ENCODE measurements at places on chromosomes 3 and 15.

DNA sequence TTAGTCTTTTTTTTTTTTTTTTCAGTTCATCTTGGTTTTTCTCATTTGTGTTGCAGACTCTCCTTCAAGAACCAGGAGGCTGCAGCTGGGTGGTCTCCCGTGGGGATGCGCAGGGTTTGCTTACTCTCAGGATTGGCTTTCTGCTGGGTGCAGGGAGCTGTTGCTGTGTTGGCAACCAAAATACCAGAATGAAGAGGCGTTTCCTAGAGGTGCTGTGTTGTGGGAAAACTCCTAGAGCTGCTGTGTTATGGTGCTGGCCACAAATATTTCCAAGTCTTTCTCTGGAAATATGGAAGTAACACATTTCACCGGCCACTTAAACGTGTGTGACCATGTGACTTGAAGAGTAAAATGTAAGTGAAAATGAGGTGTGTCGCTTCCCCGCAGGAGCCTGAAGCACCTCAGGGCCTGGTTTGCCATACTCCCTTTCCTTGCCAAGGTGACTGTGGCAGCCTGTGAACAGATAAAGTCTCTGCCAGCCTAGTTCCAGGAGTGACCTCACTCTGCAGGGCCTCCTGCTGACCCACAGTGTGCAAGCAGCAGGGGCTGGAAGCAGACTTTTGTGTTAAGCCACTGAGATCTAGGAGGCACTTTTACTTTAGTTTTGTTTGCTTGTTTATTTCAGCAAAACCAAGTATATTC lies 258.9 kb downstream of the ADAMTS17 start:
- DNase-seq, result no peak

DNA sequence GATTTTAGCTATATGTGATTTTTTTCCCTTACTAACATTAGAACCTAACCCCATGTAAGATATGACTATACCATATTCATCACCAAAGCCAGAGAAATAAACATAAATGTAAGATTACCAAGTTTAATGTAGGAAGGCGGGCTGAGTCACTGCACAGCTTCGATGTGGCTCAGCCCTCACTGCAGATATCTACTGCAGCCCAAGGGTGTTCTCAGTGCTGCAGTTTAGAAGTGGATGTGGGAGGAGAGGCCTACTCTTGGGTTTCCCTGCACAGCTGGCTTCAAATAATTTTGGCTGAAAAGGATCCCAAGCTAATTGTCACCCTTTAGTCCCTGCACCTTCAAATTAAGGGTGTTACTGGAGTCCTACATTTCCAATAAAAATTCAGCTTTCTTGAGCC lies 9.3 kb downstream of the ARPP19 start:
- DNase-seq, result no peak

- DNase-seq, result peak; percentile 43
These were observed 34.1 kb upstream of the RASGRP1 start for GRCh38 chr15:38598749-38599148.

DNA sequence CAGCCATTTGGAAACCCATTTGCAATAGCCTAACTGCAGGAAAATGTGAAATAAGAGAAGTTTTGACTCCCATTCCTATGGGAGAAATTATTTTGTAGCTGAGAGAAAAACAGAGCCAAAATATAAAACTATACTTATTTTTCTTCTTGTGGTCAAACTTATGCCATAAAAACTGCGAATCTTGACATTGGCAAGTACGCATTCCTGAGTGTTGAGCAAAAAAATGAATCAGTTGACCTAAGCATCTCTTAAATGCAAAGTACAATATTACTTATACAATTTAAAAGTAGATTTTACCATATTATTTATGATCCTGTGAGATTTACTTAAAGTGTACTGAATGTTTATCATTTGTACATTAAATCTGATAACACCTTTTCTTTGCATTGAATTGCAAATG lies 50.1 kb upstream of the CMC1 start:
- no peak for DNase-seq

GRCh38 chr3:9703736-9704346 lies at the start of gene CPNE9:
Gene CPNE9, plus strand, starts transcription at chr3:9703833. Its CDS starts 164 bp downstream, at chr3:9703997.
- DNase-seq, result no peak

DNA sequence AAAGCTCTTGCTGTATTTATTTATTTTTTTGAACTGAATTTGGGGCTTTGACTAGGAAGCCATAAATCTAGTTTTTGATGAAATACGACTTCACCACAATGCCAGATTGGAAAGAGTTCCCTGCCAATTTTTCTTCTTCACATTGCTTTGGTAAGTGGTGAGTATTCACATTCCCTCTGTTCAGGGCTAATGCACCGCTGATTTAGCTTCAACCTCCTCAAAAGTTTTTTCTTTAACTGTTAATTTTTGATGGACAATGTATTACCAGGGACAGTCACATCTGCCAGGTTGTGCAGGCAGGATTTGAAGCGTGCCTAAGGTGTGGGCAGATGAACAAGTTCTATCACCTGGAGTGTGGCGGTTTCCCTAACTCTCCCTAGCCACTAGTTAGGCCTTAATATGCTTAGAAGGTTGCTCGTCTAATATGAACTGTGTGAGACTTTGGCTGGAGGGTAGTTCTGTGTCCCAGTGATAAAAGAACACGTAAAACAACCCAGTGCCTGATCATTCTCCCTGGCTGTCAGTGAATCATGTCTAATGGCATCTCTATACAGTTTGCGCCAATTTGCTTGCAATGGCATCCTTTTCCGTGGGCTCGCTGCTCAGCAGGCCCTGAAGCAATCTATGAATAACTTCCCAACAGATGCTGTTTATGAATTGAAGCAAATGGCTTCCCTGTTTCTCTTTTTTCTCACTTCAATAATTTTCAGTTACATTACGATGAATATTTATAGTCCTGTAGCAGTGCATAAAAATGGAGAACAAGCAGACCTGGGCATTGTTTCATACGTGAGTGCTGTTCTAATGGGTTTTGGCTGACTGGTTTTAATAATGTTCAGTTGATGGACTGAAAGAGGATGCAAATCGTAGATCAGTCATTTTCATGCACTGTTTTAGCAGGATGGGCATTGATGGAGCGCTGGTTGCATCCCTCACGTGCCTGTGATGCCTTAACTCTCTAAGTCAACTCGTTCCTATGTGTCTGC lies 243.2 kb upstream of the SUCLG2 start:
- DNase-seq, result peak; percentile 75

DNA sequence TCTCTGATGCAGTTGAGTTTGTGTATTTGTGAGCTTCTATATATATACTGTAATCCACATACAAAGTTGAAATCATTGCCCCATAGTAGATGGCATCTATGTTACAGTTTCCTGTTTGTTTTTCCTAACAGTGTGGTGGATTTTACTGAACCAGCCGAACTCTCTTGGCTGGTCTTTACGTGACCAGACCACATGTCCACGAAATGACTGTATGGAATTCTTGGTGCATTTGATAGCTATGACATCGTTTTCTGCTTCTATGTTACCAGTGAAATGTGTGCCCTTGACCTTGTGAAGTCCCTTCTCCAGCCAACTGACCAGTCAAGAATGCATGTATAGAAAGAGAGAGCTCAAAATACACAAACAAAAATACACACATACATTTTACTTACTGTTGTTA lies 1.8 kb downstream of the KCNMB2 start:
- DNase-seq, result no peak

GRCh38 chr3:149120051-149120972 lies 9.1 kb upstream of the HPS3 start:
- peak; percentile 32 for DNase-seq

DNA sequence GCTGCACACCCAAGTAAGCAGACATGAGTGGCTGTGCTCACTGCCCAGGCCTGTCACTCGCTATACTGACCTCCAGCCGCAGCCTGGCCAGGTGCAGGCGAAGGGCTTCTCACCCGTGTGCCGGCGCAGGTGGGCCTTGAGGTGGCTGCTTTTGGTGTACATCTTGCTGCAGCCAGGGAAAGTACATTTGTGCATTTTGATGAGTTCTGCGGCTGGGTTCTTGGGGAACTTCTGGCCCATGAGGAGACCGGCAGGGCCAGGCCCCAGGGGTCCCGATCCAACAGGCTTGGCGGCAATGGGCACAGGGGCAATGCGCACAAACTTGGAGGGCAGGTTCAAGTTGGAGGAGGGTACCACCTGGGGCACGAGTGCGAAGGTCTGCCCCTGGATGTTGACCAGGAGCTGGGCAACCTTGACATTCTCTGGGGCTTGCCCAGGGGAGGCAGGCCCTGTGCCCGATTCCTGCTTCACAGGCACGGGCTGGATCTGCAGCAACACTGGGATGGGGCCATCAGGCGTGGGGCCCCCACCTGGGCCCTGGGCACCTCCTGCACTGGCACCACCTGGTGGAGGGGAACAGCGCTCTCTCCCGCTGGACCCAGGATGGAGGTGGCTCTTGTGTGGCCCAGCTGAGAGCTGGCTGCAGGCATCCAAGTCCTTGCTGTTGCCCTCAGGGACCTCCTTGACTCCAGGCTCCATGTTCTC lies 5.3 kb downstream of the KLF15 start:
- DNase-seq, result no peak

GRCh38 chr3:193812791-193813500 lies 219.9 kb downstream of the OPA1 start:
- DNase-seq, result no peak

- DNase-seq, result no peak
These were observed 107.6 kb downstream of the IMPG2 start for GRCh38 chr3:101212730-101213129.

- DNase-seq, result no peak
These were observed 16.4 kb downstream of the FSD2 start for GRCh38 chr15:82789491-82789890.

- DNase-seq, result no peak
These were observed 5.4 kb downstream of the ANKRD63 start for GRCh38 chr15:40277471-40277870.

DNA sequence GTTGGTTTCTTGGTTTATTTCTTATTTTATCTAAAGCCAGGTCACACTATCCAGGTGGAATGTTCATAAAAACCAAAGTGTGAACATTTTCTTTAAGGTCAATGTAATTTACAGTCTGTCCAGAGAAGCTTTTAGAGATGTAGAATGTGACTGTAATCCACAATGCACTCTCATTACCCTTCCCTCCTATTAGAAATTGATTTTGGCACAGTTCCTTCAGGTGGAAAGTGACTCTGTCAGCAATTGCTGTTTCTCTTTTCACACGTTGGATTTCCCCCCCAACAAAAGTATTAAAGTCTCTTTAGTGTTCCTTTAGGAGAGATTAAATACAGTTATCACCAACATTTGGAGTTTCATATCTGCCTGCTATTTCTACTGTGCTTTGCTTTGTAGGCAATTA lies 31.6 kb upstream of the COPB2 start:
- no peak for DNase-seq

DNA sequence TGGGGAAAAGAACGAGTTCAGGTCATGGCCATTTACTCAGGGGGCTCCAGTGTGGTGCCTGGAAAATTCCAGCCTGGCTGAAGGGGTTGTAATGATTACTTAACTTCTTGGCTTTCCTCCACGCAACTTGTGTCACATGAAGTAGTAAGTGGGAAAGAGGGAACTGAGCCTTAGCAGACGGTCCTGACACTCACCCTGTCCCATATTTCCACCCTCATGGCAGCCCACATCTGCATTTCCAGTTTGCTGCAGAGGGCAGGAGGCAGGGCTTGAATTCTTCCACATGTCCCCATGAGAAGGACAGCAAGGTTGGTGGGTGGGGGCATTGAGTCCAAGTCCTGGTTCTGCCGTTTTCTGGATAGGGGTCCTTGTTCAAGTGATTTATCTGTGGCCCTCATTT lies 7.8 kb upstream of the CAMP start:
- no peak for DNase-seq

GRCh38 chr3:87199628-87200027 lies 27.5 kb upstream of the CHMP2B start:
- no peak for DNase-seq
